ENCODE measurements at places on chromosomes 3 and 15.

- no peak for DNase-seq
Measured at GRCh38 chr3:178967177-178967532, 104.5 kb downstream of the ZMAT3 start.

DNA sequence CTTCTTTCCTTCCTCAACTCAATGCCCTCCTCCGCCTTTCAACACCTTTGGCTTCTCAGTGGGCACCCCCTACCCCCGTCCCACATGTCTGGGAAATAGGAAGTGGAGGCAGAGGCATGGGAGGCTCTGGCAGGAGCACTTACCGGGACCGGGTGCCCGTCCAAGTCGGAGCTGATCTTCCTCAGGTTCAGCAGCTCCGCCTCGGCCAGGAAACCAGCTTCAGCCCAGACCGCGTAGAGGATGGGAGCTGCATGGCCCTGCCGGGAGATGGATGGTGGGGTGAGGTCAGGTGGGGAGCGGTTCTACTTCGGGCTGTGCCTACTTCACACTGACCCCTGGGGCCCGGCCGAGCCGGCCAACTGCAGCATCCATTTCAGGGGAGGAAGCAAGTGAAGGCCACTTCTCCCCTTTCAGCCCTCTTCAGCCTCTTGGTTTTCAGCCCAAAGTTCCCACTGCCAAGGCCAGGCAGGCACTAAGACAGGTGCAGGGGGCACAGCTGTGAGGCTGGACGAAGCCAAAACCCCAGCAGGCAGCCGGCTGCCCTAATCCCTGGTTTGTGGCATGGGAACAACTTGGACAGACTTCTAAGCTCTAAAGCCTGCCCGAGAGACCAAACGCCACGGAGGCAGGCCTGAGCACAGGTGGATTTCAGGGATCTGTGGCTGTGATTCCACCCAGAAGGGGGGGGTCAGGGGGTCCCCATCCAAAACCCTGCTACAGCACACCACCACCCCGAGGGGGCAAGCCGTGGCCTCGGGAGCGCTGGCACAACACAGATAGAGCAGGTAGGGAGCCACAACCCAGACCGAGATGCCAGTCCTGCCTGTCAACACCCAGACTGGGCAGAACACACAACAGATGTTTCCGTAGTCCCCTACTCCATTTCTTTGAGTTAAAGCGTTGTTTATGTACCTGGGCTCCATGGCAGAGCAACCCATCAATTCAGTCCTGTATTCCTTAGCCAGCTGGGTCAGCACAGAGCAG, 14.5 kb downstream of the TKT start:
- DNase-seq: no peak

DNA sequence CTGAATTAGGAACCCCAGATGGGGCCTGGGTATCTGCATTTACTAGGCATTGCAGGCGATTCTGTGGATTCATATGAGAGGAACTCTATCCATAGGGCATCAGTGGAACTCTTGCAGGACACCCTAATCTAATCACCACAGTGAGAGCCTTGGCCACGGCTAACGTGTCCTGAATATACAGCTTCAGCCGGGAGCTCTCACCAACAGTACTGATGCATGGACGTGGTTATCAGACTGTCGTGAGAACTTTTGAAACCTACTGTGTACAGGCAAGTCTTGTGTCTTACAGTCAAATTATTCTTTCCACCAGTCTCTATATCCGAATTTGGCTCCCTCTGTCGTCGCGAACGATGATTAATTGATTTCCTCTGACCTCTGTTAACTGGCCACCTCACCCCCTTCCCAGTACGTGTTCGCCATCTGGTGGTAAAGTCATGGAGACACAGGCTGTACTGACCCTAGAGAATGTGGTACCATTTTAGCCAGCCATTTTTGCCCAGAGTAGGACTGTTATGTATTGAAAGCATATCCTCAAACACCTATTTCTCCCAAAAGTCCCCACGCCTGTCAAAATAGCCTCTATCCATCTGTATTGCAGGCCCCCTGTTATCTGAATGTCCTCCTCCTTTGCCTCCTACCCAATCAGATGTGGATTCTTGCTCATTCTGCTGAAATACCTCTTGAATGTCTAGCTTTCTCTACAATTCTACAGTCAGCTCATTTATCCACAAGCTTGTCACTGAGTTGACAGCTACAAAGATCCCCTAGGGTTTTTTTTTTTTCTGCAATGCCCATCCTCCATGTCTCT, 39.7 kb downstream of the GLDN start:
- no peak for DNase-seq

DNA sequence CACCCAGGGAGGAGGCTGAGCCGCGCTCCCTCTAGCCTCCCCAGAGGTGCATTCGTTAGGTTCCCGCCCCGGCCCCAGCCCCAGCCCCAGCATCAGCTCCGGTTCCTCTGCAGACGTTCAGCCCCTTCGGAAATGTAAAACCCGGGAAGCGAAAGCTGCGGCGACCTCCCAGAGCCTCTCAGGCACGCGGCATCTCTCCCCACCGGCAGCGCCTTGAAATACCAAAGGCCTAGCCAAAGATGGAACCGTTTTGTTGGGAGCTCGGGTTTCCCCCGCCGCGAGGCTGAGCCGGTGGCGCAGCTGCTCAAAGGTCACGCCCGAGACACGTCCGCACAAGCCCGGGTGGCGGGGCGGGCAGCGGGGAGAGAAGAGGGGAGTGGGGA, 77.8 kb upstream of the HES1 start:
- DNase-seq: no peak

DNA sequence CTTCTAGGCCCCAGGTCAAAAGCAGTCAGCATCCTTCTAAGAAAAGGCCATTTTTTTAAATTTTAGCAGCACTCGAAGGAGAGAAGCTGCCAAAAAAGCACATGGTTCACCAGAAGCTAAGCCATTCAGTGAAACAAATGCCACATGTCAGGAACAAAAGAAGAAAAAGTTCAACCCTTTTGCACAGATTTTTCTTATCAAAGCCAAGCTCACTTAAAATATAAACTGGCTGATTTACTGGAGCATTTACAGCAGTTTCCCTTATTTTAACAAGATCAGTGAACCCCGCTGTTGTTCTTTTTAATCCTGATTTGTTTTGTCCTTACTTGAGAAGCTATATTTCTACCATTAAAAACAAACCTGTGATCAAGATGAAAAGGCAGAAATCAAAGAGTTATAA, 46.5 kb upstream of the SYNPR start:
- no peak for DNase-seq

DNA sequence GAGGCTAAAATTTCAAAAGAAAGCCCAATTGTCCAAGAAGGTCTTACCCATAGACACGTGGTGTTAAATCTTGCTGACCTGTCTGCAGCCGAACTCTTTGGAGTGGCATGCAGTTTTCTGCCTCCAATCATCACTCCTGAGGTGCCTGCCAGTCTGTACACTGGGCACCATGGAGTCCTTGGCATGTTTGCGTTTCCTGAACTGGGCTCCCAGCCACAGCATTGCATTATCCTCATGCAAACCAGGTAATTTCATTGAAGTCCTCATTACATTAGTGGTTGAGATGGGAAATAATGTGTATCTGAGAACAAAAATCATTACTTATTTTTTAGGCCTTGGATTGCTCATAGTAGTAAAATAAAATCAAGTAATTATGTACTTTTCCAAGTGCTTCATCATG, 152.3 kb downstream of the AKAP13 start:
- DNase-seq: no peak

DNA sequence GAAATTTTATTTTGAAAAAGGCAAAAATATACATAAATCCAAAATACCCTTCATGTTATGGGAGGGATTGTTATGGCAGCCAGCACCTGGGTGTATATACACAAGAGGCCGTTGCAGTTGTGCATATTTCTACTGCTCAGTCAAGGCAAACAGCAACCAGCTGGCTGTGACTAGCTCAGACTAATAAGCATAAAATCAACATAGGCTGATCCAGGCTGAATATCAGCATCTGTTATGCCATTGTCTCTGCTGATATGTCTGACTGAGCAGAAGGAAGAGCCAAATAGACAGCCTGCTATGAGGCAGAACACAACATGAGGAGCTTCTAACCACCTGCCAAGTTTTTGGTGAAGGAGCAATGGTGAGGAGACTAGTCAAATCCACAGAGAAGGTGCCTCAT, 457.5 kb upstream of the ALCAM start:
- no peak for DNase-seq

DNA sequence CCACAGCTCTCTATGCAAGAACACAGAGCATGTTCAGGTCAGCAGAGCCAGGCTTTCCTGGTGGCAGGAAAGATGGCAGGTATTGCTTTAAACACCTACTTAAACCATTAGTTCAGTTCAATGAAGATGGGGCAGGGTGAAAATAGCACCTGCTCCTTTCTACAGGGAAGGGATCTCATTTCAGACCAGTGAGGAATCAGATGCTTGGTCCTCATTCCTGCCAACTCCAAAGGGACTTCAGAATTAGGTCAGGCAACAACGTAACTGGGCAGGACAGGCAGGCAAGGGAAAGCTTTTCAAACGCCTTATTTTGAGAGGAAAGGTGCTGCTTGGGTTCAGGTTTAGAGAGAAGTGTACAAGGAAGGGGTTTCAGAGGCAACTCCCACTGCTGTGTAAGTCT, 12.6 kb upstream of the RPS17 start:
- no peak for DNase-seq

DNA sequence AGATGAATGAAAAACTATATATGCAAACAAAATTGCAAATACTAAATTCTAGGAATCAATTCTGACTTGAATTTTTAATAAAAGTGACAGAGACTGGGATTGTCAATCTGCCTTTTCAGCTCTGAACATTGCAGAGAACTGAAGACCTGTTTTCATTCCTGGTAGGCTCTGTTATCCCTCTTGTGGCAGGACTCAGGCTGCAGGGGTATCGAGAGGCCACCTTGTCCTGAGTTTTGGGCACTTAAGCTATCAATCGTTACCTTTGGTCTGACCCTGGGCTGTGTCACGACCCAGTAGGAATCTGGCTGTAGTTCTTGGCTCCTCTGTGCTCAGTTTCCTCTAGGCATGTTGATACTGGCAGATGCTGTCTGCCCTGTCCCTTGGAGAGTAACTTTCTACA, 238.0 kb downstream of the CACNA2D3 start:
- DNase-seq: no peak

DNA sequence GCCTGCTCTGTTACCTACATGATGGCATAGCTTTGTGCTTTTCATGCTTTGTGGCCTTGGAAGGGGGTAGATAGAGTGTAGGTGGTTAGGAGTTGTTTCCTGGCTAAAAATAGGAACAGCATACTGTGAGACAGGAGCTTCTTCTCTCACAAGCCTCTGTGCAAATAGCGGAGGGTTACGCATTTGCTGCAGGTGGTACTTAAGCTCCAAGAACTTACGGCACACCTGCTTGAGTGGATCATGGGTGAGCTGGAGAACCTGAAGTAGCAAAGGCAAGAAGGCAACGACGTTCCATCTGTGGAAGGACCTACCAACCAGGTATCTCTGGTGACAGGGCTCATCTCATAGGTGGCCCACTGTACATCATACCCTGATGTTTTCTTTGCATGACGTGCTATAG, 66.0 kb downstream of the ST6GAL1 start:
- DNase-seq: no peak

GRCh38 chr15:45834622-45835021, 199.8 kb downstream of the SQOR start:
- no peak for DNase-seq

- DNase-seq: no peak
Measured at GRCh38 chr3:142489572-142490323, 41.9 kb upstream of the XRN1 start.

DNA sequence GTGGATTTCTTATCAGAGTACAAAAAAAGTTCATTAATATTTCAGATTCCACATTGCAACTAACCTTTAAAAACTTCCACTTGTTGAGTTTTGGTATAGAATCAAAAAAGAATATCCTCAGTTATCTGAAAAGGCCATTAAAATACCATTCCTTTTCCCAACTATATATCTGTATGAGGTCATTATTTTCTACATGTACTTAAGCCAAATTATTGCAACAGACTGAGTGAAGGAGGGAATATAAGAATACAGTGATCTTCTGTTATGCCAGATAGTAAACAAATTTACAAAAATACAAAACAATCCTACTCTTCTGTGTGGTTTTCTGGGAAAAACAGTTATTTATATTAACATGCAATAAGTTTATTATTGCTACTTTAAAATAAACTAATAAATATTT, 5.7 kb upstream of the GANC start:
- DNase-seq: no peak

DNA sequence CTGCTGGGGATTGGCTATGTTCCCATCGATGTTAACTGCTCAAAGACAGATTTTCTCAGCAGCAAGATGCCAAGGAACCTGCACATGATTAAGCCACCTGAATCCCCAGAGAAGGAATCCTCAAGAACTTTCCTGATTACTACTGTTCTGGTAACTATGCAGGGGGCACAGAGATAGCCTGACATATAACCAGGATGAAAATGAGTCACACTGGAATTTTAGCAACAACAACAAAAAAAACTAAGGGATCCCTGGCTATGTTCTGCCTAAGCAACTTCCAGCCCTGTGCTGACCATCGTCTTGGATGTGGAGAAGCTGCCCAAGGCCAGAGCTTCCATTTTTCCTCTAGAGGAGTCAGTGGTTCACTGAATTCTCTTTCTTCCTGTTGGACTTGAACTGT, 13.8 kb downstream of the RIOX2 start:
- DNase-seq: no peak

GRCh38 chr3:107975529-107976201, 115.2 kb downstream of the CD47 start:
- no peak for DNase-seq

DNA sequence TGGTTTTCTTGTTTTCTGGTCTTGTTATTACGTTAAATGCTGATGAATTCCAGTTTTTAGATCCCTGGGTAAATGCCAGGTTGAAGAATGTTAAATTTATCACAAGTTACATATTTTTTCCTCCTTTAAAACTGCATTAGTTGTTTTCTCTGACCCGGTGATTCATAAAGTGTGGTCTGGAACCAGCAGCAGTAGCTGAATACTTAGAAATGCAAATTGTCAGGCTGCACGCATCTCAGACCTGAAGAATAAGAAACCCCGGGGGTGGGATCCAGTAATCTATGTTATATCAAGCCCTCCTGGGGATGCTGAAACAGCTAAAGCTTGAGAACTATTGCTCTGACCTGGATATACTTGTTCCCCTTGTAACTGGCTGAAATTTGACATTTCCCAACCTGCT, 69.1 kb downstream of the PEX5L start:
- no peak for DNase-seq

GRCh38 chr3:146308222-146308621, 57.3 kb upstream of the PLSCR4 start:
- DNase-seq: no peak

Data from stimulated activated CD4-positive, alpha-beta T cell treated with anti-CD3 and anti-CD28 coated beads, TNF-alpha, amount 100 ng/mL, for 1 hour (primary cell).